ENCODE measurements at places on chromosomes 5 and 9.

- no peak for DNase-seq
These were observed 253.1 kb downstream of the PDE4D start for GRCh38 chr5:59640411-59640810.

- no peak for DNase-seq
These were observed 23.6 kb downstream of the TICAM2 start for GRCh38 chr5:115578657-115579056.

GRCh38 chr9:18982262-18982620, 50.8 kb downstream of the SAXO1 start:
- no peak for DNase-seq

DNA sequence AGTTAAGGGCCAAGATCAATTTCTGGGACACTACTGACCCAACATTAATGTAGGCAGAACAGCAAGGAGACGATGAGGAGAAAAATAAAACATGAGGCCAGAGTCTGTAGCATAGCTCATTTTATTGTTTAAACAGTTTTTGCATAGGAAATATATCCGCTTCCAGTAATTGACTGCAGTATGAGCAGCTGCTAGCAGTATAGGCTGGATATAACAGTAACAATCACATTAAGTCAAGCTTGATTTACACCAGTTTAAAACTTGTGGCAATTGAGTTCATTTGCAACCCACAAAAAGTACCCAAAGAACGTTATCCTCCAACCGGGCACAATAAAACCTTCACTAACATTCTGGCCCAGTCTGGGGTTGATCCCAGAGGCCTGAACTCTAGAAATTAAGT, 232.2 kb downstream of the NFIB start:
- no peak for DNase-seq

GRCh38 chr5:10303699-10304170, 4.0 kb downstream of the CMBL start:
- DNase-seq = no peak

DNA sequence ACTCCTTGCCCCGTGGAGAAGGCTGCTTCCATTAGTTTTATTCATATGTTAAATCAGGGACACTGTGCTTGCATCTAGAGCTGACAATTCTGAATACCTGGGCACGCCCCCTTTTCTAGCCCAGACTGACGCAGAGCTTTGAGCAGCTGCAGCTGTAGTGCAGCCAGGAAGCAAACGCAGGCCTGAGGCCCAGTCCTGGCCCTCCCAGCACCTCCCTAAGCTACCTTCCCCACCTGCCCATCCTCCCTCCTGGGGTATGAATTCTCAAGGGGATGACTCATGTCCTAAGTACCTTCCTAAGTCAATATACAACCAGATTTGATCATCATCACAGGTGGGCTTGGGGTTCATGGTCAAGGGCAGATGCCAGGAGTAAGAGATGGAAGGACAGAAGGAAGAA, 3.5 kb downstream of the PHF19 start:
- no peak for DNase-seq

DNA sequence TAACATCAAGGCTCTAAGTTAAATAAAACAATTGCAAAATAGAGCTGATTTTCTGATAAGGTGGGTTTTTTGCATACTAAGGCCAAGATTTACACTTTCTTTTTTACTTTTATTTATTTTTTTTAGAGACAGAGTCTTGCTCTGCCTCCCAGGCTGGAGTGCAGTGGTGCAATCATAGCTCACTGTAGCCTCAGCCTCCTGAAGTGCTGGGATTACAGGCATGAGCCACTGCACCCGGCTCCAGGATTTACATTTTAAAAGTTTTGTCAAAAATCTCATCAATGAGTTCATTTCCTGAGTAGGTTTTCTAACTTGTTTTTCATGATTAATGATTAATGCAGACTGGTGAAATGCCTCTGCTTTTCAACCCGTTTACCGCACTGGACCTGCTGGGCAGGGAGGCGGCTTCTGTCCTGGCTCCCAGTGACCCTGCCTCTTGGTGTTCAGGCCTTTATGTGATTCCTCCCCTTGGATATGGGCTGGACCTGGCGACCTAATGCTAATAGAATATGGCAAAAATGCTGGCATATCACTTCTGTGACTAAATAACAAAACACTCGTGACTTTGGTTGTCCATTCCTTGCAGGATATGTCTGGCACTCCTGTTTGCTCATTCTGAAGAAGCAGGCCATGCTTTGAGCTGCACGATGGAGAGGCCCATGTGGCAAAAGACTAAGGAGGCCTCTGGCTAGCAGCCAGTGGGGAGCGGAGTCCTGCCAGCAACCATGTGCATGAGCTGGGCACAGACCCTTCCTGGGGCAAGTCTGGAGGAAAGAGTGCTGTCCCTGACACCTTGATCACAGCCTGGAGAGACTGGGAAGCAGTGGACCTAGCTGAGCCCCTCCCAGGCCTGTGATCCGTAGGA, 72.2 kb upstream of the PTCH1 start:
- no peak for DNase-seq

- DNase-seq = no peak
These were observed 53.5 kb upstream of the GRIN3A start for GRCh38 chr9:101791938-101792337.

DNA sequence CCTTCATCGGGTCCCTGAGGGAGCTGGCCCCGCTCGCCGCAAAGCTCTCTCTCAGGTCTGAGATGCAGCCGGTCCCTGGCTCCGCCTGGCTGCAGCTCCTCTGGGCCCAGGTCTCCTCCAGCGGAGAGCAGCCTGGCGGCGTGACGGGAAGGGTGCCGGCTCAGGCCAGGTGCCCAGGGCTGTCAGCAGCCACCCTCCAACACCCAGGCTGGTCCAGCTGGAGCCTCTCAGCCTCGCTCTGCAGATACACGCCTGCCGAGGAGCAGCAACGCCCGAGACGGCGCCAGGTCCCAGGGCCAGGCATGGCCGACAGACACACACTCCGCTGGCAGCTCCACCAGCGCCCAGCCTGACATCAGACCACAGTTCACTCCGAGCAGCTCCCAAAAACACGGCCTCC, 25.6 kb downstream of the FAM163B start:
- no peak for DNase-seq

DNA sequence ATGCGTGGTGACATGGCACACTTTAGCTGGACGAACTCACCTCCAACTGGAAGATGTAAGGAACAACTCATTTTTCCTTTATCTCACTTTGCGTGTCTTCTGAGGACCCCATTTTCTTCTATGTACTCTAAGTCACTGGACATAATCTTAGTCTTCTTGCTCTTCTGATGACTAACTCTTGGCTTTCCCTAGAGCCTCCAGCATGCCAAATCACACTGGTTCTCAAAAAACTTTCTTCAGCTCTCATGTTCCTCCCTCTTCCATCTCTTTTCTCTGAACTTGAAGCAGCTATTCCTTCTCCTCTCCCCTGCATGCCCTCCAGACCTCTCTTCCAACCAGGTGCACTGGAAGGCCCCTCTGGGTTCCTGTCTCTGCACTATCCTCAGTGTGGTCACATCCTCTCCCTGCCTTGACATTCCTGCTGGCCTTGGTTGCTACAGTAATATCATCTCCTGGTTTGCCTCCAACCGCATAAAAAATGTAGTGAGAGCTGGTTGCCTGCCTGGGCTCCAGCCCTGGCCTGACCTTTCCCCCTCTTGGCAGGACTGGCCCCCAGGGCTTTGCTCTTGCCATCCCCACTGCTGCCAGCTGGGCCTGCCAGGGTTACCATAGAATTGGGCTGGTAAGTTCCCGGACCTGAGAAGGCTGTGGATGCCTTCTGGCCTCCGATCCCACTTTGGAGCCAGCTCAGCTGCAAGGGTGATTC, 44.8 kb upstream of the BNC2 start:
- no peak for DNase-seq

GRCh38 chr9:105822814-105823213, 128.5 kb downstream of the TMEM38B start:
- DNase-seq = no peak

- no peak for DNase-seq
These were observed 93.9 kb downstream of the EFNA5 start for GRCh38 chr5:107576736-107577393.

- DNase-seq = no peak
These were observed 7.0 kb downstream of the SCAMP1 start for GRCh38 chr5:78367318-78367991.

DNA sequence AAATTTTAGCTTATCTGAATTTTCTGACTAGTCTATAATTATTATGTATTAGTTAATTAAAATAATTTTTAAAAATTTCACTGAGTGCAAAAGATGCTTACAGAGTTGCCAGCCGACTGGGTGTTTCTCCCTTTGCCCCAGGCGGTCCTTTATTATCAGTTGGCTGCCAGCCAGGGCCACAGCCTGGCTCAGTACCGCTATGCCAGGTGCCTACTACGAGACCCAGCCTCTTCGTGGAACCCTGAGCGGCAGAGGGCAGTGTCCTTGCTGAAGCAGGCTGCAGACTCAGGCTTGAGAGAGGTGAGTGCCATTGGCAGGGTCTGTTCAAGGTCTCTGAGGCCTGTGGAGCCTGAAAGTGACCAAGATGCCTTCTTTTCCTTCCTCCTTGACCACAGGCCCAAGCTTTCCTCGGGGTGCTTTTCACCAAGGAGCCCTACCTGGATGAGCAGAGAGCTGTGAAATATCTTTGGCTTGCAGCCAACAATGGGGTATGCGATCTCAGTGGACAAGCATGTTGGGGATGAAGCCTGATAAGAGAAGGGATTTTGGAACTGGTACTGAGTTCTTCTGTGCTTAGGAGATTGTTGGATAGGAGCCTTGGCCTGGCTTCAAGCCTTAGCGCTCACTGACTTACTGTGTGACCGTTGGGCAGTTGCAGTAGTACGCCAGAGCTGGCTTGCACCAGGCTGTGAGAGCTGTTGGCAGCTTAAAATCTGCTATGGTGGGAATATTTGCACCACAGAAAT, 10.6 kb downstream of the DELE1 start:
- no peak for DNase-seq

DNA sequence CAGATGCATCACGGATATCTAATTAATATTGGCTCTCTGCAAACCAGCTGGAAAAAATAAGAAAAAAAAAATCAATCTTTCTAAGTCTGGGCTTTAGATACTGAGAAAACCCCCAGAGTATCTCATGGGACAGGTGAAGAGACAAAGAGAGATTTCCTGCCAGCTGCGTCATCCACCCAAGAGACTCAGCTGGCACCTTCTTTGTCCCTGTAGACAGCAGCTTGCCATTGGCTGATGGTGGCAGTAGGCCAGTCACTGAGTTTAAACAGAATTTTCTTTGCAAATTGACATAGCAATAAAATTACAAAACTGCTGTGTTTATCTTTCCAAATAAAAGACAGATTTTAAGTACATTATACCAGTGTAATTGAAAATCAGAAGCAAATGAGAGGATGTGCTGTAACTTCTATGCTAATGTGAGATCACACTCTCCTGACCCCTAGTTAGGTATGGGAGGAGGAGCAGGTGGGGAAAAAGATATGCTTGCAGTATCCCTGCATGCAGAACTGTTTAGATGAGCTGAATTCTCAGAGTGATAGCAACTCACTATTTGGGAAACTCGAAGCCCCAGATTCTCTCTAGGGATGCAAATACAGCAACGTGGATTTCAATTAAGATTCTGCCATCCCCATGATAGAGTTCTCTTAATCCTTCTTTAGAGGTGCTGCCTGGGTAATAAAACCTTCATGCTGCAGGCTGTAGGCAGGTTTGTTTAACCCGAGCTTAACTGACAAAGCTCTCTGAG, 72.2 kb downstream of the NMUR2 start:
- peak; percentile 87 for DNase-seq

- DNase-seq = no peak
These were observed 644 bp downstream of the TSC1 start for GRCh38 chr9:132943651-132944293.

DNA sequence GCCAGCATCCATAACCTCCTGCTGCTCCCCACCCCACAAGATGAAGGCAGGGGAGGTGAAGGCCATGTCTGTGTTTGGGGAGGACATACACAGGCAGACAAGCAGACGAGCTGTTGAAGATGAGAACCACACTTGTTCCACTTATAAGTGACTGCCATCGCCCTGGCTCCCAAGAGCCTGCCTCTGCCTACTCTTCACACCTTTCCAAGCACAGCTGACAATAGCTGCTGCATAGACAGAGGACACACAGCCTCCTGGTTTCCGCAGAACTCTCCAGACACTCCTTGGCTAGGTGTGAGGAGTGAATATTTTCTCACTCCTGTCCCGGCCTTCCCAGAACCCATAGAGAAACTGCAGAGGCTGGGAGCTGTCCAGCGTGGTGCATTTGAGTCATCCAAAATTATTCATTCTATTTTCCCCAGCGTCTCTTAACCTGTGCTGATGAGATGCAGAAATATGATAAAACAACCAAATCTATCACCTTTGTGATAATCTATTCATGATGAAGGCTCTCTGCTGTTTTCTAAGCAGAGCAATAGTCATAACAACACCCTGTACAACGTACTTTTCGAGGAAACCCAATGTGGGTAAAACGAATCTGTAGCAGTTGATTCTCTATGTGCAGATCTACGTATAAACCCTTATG, 24.7 kb downstream of the KLF9 start:
- DNase-seq = no peak

DNA sequence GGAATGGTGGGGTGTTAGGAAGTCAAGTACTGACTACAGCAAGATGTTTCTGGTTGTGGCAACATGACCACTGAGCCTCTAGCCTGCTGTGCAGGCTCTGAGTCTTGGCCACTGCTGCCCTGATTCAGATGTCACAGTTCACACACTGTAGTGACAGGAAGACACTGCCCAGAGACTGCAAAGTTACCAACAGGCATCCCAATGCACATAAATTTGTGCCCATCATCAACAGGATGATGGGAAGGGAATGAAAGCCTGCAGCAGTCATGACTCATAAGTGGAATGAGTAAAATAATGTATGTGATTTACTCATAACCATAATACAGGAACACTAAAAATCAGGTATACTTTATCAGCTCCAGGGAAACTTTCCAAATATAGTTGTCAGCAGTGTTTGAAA, 251.6 kb upstream of the HAPLN1 start:
- no peak for DNase-seq

DNA sequence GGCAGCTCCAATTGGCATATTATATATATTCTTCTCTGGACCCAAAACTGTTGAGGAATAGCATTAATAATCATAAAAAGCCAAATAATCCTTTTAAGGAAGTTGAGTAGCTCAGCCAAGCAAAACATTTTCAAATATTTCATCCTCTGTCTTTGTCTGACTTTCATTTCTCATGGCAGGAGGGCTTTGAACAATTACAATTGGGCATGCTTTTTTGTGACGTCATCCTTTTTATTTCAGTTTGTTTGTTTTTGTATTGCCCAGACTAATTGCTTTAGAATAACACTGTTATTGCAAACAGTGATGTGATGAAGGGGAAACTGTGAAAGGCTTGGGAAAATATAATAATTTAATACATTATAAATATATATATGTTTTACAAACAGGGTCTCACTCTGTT, 65.2 kb upstream of the MAP1B start:
- DNase-seq = no peak

GRCh38 chr9:131702911-131703310, 37.0 kb downstream of the RAPGEF1 start:
- no peak for DNase-seq

GRCh38 chr5:169736653-169737052, 99.6 kb downstream of the DOCK2 start:
- DNase-seq = no peak

GRCh38 chr9:135019224-135019623, 68.2 kb upstream of the OLFM1 start:
- DNase-seq = no peak

DNA sequence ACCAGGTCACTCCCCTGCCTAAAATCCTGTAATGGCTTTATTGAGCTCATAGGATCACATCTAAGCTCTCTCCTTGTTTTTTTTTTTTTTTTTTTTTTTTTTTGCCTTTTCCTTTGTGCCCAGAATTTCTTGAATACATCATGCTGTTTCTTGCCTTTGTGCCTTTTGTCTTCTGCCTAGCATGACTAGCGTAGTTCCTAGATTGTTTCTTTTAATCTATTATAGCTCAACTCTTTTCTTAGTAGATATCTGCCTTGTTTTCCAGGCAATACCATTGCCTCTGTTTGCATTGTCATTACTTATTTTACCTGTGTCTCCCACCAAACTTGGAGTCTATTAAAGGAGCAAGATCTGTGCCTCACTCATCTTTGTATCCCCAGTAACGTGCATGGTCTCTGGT, 106.1 kb upstream of the C9orf72 start:
- no peak for DNase-seq
